ENCODE measurements at places on chromosomes 13 and 19.

DNA sequence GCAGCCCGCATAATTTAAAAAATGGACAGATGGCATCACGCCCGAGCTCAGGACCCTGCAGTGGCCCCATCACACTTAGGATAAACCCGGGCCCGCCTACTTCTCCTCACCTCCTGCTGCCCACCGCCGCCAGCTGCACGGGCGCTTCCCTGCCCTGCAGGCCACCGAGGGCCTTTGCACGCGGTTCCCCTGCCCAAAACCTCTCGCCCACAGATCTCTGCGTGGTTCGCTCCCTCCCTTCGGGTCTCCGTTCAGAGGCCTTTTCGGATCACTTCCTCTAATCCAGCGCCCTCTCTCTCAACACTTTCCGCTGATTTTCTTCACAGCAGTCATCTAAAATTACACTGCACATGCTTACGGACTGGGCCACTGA lies 1.8 kb downstream of the SHISA7 start:
- DNase-seq = no peak

GRCh38 chr13:77555246-77555645 lies 19.7 kb downstream of the SCEL start:
- DNase-seq = no peak

DNA sequence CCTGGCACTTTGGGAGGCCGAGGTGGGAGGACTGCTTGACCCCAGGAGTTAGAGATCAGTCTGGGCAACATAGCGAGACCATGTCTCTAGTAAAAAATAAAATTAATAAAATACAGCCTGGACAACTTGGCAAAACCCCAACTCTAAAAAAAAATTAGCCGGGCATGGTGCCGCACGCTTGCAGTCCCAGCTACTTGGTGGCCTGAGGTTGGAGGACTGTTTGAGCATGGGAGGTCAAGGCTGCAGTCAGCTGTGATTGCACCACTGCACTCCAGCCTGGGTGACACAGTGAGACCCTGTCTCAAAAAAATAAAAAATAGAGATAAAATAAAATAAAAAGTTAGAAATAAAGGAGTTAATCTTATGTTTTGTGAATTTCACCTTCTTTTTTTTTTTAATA lies 15.6 kb upstream of the SPC24 start:
- no peak for DNase-seq

DNA sequence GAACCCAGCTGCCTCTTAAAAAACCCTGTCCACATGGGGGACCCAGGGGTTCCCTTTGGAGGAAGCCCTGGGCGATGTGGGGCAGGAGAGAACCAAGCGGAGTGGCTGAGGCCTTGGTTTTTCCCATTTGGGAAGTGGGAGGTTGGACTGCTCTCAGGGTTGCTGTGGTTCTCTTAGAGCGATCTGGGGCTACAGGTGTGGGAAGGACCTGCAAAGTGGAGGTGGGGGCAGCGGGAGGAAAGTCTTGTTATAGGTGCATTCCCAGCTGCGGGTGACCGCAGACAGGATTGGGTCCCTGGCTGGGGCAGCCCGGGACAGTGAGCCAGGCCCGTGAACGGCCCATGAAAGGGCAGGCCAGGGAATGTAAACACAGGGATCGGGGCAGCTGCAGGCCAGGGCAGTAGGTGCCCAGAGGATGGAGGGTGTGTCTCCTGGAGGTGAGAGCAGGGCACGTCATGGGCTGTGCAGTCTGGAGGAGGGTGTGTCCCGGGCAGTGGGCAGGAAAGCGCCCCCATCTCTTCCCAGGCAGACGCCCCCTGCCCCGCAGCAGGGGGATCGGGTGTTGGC lies 814 bp downstream of the SLC25A23 start:
- DNase-seq = no peak

DNA sequence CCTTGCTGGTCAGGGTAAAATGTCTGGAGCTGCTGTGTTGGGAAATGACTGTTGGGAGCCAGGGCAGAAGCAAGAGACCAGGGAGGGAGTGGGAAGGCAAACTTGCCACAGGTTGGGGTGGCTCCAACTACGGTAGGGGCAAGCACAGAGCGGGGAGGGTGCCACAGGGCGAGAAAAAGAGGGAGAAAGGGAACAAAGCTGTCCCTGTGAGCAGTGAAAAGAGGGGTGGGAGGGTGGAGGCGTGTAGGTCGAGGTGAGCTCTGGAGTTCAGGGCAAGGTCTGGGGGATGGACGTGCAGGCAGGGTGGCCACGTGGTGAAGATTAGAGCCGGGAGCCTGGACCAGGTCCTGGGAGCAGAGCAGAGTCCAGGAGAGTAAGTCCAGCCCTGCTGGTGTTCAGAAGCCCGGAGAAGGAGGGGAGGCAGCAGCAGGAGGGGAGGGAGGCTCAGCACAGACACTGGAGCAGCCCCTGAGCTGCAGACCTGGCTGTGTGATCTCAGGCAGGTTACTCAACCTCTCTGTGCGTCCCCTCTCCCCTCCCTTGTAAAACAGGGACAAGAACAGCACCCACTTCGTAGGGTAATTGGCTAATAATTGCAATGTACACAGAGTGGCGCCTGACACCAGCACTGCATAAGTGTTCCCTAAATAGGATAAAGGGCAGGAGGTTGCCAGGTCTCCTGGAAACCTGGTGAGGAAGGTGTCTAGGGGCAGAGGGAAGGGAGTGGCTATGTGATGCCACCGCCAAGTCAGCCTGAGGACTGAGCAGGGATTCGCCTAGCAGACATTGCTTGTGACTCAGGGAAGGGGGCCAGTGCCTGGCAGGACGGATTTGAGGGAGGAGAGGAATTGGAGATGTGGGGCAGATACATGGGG lies 3.2 kb upstream of the POLR2E start:
- no peak for DNase-seq

DNA sequence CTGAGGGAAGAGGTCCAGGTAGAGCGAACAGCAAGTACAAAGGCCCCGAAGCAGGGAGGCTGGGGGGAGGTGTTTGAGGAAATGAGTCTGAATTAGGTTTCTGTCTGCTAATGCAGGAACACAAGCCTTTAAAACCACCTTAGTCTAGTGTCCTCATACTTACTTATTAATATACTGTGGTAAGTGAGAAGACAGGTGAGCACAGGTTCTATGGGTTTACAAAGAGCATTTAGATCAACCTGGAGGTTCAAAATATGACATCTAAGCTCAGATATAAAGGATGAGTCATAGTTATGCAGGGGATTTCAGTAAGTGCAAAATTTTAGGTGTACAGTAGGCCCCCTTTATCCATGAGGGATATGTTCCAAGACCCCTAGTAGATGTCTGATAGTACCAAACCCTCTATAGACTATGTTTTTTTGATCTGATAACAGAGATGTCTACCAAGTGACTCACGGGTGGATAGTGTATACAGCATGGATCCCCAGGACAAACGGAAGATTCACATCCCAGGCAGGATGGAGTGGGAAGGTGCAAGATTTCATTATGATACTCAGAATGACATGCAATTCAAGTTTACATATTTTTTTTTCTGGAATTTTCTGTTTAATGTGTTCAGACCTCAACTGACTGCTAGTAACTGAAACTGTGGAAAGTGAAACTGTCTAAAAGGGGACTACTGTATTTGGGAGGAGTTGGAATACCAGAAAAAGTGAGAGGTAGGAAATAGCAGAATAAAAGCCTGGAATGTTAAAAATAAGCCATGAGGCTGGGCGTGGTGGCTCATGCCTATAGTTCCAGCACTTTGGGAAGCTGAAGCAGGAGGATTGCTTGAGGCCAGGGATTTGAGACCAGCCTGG lies 18.2 kb upstream of the MED4 start:
- DNase-seq = no peak

DNA sequence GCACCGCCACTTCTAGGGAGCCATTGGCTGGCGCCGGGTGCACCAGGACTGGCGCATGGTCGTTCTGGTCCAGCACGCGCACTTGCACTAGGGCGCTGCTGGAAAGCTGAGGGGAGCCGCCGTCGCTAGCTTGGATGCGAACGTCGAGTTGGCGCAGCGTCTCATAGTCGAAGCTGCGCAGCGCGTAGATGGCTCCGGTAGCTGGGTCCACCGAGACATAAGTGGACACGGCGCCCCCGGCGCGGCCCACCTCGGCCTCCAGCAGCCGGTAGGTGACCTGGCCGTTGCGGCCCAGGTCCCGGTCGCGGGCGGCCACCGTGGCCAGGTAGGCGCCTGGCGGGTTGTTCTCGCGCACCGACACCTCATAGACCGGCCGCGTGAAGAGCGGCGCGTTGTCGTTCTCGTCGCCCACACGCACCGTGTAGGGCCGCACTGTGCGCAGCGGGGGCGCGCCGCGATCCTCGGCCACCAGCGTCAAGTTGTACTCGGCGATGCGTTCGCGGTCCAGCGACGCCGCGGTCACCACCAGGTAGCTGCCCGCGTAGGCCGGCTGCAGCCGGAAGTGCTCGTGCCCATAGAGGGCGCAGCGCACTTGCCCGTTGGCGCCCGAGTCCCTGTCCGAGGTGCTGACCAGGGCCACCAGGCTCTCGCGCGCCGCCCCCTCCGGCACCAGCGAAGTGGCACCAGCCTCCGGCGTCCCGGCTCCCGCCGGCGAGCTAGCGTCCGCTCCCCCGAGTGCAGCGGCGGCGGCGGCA lies 1.7 kb downstream of the PCDH8 start:
- DNase-seq = no peak

DNA sequence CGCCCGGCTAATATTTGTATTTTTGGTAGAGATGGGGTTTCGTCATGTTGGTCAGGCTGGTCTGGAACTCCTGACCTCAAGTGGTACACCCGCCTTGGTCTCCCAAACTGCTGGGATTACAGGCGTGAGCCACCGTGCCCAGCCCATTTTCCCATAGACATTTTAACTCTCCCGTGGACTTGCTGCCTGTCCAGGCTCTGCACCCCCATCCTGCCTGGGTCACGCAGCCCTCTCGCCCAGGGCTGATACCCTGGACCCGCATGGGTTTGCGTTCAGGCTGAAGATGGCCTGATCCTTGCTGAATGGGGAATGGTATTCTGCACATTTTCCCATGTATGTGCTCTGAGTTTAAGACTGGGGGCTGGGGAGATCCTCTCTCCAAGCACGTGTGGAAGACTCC lies 46.0 kb upstream of the RANBP3 start:
- no peak for DNase-seq

DNA sequence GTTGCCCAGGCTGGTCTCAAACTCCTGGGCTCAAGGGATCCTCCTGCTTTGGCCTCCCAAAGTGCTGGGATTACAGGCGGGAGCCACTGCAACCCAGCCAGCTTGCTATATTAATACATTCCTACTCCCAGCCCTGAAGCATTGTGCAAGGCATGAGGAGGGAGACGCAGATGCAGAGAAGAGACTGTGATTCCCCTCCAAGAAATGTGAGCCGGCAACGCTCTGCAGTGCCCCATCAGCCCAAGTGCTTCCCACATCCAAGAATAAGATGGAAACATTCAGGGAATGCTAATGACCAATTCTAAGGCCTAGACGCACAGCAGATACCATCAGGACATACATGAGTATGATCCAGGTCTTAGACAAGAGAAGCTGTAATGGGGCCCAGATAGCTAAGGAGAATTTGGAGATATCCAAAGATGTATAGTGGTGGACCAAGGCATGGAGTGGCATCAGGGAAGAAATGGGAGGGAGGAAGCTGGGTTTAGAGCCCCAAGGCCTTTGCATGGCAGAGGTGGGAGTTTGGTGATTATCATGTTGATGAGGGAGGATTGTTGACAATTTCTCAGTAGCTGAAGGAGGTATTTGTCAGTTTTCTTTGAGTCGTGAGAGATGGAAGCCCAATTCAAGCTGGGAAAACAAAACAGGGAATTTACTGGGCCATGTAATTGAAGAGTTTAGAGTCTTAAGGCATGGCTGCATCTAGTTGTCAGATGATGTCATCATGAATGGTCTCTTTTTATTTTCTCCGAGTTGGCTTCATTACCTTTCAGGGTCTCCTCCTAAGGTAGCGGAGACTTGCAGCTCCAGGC lies 2.9 kb downstream of the PPM1N start:
- DNase-seq = no peak

- no peak for DNase-seq
Observed at GRCh38 chr13:98044301-98044700, 90.8 kb downstream of the IPO5 start.

Data from activated CD8-positive, alpha-beta memory T cell treated with anti-CD3 and anti-CD28 coated beads, Interleukin-2, amount 50 U/mL, for 4 hours (primary cell).